ENCODE measurements at places on chromosomes 6 and 20. TPM values are rescaled to one million over a fixed set of nuclear protein-coding genes. Genes with fewer than 3 reads are reported as not detected.

- peaks cover 91% of the 10 kb centered on the region for H3K27me3 ChIP-seq
- H3K36me3 ChIP-seq, result no peaks in the 10 kb centered on the region
- H3K27ac ChIP-seq, result peak overlapping the region; percentile 52
- H3K4me3 ChIP-seq, result no peak overlapping the region
- peak; percentile 62 for DNase-seq
Observed at GRCh38 chr20:58810116-58810878, 40.4 kb downstream of the GNAS-AS1 start.

GRCh38 chr6:111792241-111792640 is 81.0 kb downstream of the FYN start:
- H3K27ac ChIP-seq, result peak overlapping the region; percentile 98
- peak overlapping the region; percentile 80 for H3K4me3 ChIP-seq
- peaks cover 63% of the 10 kb centered on the region for H3K4me1 ChIP-seq
- H3K27me3 ChIP-seq, result no peaks in the 10 kb centered on the region

- H3K4me3 ChIP-seq, result peak overlapping the region; percentile 70
- no peaks in the 10 kb centered on the region for H3K36me3 ChIP-seq
- no peak for DNase-seq
- peaks cover 52% of the 10 kb centered on the region for H3K27me3 ChIP-seq
Observed at GRCh38 chr6:122610690-122611455, 668 bp downstream of the PKIB start.

DNA sequence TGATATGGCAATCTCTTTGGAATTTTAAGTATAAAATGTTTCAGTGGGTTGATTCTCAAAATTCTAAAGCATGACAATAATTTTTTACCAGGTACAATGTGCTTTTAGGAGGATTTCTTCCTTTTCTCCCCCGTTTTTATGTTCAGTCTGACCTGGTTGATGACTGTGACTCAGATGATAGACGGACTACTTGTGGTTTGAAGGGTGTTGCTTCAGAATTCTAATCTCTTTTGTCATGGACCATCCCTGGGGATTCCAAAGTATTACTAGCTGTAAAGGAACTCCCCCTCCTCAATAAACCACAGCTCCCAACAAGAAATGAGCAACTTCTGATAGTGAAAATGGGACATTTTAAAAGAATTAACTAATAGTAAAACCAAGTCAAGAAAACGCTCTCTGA is 34.9 kb upstream of the TNFAIP3 start:
- H3K4me3 ChIP-seq, result no peak overlapping the region
- DNase-seq, result no peak
- H3K4me1 ChIP-seq, result peaks cover 41% of the 10 kb centered on the region
- H3K36me3 ChIP-seq, result peaks cover 11% of the 10 kb centered on the region
- no peak overlapping the region for H3K27ac ChIP-seq

DNA sequence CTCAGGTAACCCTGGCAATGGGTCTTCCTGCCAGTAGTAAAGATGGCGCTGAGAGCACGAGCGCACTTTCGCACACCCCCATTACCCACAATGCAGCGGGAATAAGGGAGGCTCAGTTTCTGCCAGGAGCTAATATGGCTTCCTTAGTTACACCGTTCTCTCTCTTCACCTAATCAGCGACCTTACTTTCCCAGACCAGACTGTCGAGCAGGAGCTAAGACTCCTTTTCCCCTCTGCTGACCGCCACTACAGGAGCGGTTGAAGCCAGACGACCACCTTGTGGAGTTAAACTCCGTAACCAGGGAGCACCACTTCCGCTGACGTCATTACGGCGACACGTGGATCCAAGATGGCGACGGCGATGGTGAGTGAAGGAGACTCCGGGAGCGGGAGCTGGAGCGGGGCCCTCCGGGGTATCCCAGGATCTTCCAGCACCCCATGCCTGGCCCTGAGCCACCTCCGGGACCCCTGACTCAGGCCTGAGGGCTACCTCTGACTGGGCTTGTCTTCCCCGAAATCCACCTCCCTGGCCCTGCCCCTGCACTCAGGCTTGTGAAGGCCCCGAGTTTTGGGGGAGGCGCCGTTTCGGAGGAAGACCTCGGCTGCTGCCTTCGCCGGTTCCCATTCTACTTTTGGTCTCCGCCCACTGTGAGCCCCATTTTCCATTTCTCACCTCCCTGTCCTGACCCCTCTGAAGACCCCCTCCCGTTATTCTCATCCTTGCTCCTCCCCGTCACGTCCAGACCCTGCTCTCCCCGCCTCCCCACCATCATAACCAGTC is at the start of gene TM9SF4:
Gene TM9SF4, plus strand, starts transcription at position 323 of the 781 bp plus-strand sequence. Its CDS starts 27 bp downstream, at position 350.
- H3K4me1 ChIP-seq, result peaks cover 30% of the 10 kb centered on the region
- peaks cover 2% of the 10 kb centered on the region for H3K36me3 ChIP-seq
- H3K27me3 ChIP-seq, result peaks cover 7% of the 10 kb centered on the region
- H3K27ac ChIP-seq, result peak within 1 kb of the TSS; percentile 100
- H3K4me3 ChIP-seq, result peak within 1 kb of the TSS; percentile 88

GRCh38 chr6:127914240-127914639 is 13.4 kb upstream of the THEMIS start:
- peaks cover 69% of the 10 kb centered on the region for H3K4me1 ChIP-seq
- H3K27ac ChIP-seq, result peak overlapping the region; percentile 86
- H3K27me3 ChIP-seq, result no peaks in the 10 kb centered on the region
- H3K4me3 ChIP-seq, result peak overlapping the region; percentile 57
- no peak for DNase-seq
- H3K36me3 ChIP-seq, result peaks cover 49% of the 10 kb centered on the region

DNA sequence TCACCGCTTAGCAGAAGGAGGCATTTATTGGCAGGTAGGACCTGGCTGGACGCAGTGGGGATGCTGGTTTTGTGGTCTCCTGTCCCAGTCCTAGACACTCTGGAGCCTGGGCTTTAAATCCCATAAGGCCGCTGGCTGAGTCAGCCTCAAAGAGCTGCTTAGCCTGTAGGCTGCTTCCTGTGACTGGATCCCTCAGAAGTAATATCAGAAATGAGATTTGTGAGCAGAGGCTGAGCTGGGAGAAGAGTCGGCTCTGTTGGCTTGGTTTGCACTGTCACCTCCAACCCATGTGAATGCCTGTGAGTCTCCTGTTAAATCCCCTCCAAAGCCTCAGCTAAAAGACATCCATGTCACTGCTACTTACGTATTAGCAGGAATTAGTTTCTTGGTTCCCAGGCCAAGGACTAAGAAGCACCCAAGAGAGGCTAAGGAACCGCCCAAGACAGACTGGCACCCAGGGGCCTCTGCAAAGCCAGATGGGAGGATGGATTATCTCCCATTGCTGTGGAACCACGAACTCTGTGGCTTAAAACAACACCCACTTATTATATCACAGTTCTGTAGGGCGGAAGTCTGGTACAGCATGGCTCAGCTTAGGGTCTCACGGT is 289.4 kb downstream of the CDC5L start:
- H3K4me3 ChIP-seq, result no peak overlapping the region
- peaks cover 4% of the 10 kb centered on the region for H3K4me1 ChIP-seq
- H3K36me3 ChIP-seq, result no peaks in the 10 kb centered on the region

DNA sequence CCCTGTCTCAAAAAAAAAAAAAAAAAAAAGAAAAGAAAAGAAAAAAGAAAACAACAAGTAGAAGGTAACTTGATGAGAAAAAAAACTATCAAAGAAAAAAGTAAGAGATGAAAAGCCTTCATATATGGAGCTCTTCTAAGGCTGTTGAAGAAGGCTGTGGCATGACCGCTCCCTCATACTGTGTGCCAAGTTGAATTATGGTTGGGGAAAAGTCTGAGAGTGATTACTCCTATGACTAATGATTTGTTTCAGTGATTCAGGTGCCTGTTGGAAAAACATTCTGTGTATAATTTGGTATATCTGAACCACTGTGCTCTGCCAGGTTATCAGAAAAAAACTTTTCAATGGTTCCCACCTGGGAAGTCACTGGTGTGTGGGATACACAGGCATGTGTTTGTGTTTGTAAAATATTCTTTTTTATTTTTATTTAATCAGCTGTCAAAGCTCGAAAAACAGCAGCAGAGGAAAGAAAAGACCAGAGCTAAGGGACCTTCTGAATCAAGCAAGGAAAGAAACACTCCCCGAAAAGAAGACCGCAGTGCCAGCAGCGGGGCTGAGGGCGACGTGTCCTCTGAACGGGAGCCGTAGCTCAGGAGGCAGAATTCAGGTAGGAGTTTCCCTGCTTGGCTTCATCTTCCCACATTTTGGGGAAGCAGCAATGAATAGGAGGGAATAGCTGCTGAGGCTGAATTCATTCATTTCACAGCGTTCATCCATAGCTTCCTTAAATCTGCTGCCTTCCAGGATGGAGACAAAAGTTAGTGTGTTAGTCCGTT is 69.7 kb upstream of the SCP2D1 start:
- H3K36me3 ChIP-seq, result no peaks in the 10 kb centered on the region
- no peaks in the 10 kb centered on the region for H3K27me3 ChIP-seq
- no peak overlapping the region for H3K4me3 ChIP-seq
- no peaks in the 10 kb centered on the region for H3K4me1 ChIP-seq
- no peak for DNase-seq
- H3K27ac ChIP-seq, result no peak overlapping the region

GRCh38 chr6:136920671-136921380 is 1.3 kb upstream of the SLC35D3 start:
- H3K27ac ChIP-seq, result no peak overlapping the region
- peaks cover 60% of the 10 kb centered on the region for H3K27me3 ChIP-seq
- H3K36me3 ChIP-seq, result no peaks in the 10 kb centered on the region
- H3K4me1 ChIP-seq, result peaks cover 26% of the 10 kb centered on the region
- peak overlapping the region; percentile 46 for H3K4me3 ChIP-seq

GRCh38 chr20:8457978-8458377 is 325.9 kb downstream of the PLCB1 start:
- H3K4me1 ChIP-seq, result no peaks in the 10 kb centered on the region
- no peak for DNase-seq
- no peak overlapping the region for H3K4me3 ChIP-seq
- no peak overlapping the region for H3K27ac ChIP-seq

- no peaks in the 10 kb centered on the region for H3K27me3 ChIP-seq
- no peak overlapping the region for H3K4me3 ChIP-seq
- no peak for DNase-seq
- no peaks in the 10 kb centered on the region for H3K36me3 ChIP-seq
Observed at GRCh38 chr6:73538116-73538779, 17.4 kb upstream of the EEF1A1 start.

DNA sequence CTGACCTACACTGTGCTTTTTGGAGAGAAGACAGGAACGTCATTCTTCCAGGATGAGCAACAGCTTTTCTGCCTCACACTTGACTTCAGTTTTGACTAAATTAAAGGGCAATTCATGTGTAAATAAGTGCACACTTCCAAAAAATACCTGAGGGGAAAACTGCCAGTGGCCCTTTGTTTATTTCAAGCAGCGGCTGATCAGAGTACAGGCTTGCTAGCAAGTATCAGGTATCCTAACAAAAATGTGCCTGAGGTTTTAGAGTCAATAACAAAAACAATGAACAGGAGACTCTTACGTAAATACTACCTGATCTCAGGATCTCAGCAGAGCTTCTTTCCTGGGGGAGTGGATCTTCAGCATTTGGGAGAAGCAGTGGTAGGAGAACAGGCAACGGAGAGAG is 12.4 kb downstream of the LY86 start:
- peaks cover 10% of the 10 kb centered on the region for H3K4me1 ChIP-seq
- no peak overlapping the region for H3K27ac ChIP-seq
- H3K27me3 ChIP-seq, result peaks cover 2% of the 10 kb centered on the region

DNA sequence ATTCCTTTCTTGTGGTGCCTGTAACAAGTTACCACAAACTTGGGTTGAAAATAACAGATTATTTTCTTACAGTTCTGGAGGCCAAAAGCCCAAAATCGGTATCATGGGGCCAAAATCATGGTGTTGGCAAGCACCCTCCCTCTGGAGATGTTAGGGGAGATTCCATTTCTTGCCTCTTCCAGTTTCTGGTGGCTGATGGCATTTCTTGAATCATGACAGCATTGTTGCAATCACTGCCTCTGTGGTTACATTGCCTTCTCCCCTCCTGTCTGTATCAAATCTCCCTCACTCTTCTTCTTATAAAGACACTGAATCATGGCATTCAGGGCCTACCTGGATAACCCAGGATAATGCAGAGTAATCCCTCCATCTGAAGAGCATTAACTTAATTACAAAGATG is 17.9 kb upstream of the TENT5A start:
- no peak overlapping the region for H3K4me3 ChIP-seq
- no peak overlapping the region for H3K27ac ChIP-seq
- DNase-seq, result no peak

GRCh38 chr6:144690666-144691065 is 405.5 kb downstream of the UTRN start:
- no peak overlapping the region for H3K27ac ChIP-seq
- no peak for DNase-seq
- peaks cover 2% of the 10 kb centered on the region for H3K4me1 ChIP-seq
- H3K27me3 ChIP-seq, result no peaks in the 10 kb centered on the region
- no peak overlapping the region for H3K4me3 ChIP-seq

DNA sequence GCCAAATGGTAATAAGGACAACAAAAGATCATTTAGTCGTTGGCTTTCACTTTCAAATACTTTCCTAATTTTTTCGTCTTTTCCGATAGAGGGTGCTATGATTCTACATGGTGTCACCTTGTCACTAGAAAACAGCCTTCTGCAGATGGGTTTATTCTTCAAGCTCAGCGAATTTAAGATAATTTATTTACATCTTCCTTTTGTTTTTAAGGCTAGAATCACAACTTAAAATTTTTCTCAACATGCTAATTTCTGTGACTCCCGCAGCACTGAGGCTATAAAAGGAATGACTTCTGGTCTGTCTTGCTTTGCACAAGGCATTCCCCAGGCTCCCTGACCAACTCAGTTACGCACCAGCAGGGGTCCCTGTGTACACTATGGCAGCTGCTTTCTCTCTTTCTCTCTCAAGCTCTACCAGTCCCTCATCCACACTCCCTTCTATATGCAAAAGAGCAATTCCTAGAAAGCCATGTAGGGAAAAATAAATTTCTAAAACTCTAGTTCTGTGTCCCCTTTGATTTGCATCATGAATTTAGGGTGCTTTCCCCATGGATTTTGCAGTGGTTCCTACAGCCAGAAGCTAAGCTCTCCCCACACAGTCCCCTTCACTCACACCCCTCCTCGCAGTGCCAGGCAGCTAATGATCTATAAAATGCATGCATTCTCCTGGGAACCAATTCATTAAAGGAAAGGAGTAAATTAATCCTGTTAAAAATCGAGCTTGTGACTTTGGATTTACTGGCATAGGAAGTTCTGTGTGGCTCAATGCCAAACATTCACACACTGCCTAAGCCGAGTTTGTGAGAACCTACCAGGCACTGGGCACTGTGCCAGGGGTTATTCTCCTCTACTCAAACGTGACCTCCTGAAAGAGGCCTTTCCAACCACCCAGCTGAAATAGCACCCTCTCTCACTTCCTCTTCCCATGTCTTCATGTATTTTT is 74.5 kb downstream of the DCDC2 start:
- no peaks in the 10 kb centered on the region for H3K36me3 ChIP-seq
- no peak overlapping the region for H3K27ac ChIP-seq
- DNase-seq, result peak; percentile 55
- peaks cover 14% of the 10 kb centered on the region for H3K27me3 ChIP-seq

DNA sequence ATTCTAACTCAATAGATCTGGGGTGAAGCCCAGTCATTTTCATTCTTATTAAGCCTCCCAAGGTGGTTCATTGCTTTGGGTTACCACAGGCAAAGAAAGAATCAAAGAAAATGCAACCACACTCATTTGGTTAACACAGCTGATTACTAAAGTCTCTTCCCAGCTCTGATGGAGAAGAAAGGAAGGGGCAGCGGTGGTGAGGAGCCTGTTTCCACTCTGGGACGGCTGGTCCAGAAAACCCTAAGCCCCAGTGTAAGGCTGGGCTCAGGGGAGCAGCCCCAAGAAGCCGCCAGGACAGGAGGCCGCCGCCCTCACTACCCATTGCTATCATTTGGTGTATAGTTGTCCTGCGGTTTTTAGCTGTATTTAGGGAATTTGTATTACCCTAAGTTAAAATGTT is 226.9 kb downstream of the CD83 start:
- no peaks in the 10 kb centered on the region for H3K36me3 ChIP-seq
- no peak overlapping the region for H3K4me3 ChIP-seq
- H3K27me3 ChIP-seq, result peaks cover 2% of the 10 kb centered on the region
- DNase-seq, result no peak
- no peaks in the 10 kb centered on the region for H3K4me1 ChIP-seq

OR2J3 gene
- total RNA-seq, result not detected

COL12A1 gene
- total RNA-seq, result not detected

NEU1 gene
- 13.0 TPM for total RNA-seq

SOX12 gene
- total RNA-seq, result 6.3 TPM

GRM1 gene
- total RNA-seq, result not detected
